ENCODE measurements at places on chromosomes 7 and 10. TPM values are rescaled to one million over a fixed set of nuclear protein-coding genes. Genes with fewer than 3 reads are reported as not detected.

Gene TACC2
- polyA plus RNA-seq, result not detected

DNA sequence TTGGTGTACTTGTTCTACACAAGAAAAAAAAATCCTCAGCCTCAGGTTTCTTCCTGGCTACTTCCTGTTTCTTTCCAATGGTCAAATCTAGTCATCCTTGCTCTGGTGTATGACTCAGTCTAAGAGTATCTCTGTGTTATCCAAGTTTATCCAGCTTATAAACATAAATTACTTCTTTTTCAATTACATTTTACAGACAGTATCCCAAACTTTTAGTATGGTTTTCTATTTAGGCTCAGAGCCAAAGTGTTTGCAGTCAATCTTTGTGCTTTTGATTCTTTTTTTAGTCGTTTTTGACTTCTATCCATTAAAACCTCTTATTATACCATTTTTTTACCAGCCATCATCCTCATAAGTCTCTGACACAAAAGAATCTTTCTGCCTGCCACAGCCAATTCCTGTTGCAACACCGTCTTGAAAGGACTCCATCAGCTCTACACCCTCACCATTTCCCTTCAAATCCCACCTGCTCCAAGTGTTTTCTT lies 294.6 kb downstream of the PTEN start:
- DNase-seq, result no peak

GRCh38 chr10:7866176-7866575 lies 47.9 kb downstream of the TAF3 start:
- no peak for DNase-seq

- DNase-seq, result no peak
These were observed 33.2 kb upstream of the PLEKHA1 start for GRCh38 chr10:122341141-122341810.

GRCh38 chr10:131448171-131448570 lies 136.7 kb upstream of the TCERG1L start:
- no peak for DNase-seq

GRCh38 chr7:4268040-4268965 lies 413.8 kb upstream of the FOXK1 start:
- no peak for DNase-seq

GRCh38 chr10:1674501-1674900 lies 62.8 kb downstream of the ADARB2 start:
- DNase-seq, result no peak

GRCh38 chr10:43105956-43106229 lies 29.0 kb downstream of the RET start:
- DNase-seq, result no peak

All from B cell (primary cell).